ENCODE measurements at places on chromosomes 7 and 10.

- no peak for DNase-seq
Measured at GRCh38 chr7:100896732-100897608, 1.3 kb upstream of the ACHE start.

DNA sequence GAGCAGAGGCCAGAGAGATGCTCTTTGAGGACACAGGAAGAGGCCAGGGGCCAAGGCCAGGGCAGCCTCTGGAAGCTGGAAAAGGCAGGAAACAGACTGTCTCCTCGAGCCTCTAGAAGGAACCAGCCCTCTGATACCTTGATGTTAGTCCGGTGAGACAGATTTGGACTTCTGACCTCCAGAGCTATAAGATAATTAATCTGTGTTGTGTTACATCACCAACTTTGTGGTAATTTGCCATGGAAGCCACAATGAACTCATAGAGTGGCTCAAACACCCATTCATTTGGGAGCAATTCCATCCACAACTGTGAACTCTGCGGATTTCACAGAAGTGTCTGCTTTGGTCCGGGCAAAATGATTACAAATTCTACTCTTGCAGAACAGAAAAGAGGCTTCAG, 48.7 kb downstream of the OAT start:
- DNase-seq: no peak

DNA sequence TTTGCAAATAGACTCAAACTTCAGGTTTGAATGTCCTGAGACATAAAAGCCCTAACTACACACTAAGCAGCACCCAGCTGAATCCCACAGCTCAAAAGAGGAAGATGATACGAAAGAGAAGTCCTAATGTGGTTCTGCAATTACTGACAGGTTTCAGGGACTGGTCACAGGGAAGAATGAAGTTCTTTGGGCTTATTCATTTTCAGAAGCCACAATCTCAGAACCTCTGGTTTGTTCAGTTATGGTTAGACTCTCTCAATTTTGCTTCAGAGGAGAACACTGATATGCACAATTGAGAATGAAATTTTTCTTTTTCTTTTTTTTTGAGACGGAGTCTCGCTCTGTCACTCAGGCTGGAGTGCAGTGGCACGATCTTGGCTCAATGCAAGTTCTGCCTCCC, 94.6 kb upstream of the FAM180A start:
- DNase-seq: no peak

DNA sequence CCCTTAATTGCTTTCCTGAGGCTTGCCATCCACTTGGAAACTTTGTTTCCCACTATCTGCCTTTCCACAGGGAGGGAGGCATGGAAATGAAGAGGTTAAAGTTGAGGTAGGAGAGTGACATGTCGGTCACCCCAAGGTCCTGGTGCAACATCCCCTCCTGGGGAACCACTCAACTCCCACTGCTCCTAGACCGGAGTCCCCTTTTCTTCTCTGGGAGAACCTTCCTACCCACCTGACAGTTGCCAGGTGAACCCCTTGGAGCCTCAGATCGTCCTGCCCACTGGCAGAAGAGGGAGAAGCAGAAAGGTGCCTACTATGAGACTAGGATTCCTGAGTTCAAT, 21.7 kb downstream of the IMPDH1 start:
- no peak for DNase-seq

GRCh38 chr7:26461518-26461917, 169.9 kb downstream of the SNX10 start:
- no peak for DNase-seq

DNA sequence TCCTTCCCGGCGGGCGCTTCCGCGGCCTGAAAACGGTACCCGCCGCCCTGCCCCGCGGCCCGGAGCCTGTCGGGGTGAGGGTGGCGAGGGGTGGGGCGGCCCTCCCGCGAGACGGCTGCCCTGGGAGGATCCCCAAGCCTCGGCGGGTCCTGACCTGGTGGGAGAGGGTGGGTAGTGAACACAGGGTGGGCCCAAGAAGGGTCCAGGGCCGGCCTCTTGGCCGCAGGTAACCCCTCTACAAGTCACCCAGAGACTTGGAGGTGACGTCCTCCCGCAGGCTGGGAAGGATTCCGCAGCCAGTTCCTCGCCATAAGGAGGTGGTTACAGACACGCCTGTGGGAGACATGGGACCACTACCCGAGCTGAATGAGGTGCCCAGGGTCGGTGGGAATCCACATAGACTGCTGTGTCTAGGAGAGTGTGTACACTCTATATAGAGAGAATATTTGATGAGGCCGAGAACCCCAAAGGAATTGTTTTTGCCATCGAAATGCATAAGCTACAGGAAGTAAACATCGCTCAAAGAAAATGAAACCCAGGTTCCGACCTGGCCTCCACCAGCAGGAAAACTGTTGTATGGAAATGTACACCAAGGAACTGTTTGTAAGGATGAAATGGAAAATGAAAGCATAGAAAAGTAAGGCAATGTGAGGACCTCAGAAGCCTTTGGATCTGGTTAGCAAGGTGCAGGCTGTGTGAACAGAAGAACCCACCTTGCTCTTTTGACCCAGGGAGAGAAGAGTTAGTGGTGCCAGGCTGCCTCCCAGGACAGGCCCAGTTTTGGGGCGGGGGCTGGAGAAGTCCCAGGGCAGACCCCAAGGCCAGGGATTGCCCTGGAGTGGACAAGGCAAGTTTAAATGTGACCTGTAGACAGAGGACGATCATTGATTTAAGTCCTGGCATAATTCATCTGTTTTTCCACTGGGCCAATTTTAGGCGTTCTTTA, 659 bp downstream of the OPTN start:
- DNase-seq: no peak

- no peak for DNase-seq
Measured at GRCh38 chr10:102016416-102016815, 39.6 kb downstream of the ARMH3 start.

- peak; percentile 50 for DNase-seq
Measured at GRCh38 chr7:130733931-130734814, at the start of gene KLF14. KLF14 (minus strand) TSS chr7:130734207; CDS start chr7:130734033, 174 bp downstream.

GRCh38 chr10:25867321-25867720, 66.7 kb upstream of the MYO3A start:
- DNase-seq: no peak

DNA sequence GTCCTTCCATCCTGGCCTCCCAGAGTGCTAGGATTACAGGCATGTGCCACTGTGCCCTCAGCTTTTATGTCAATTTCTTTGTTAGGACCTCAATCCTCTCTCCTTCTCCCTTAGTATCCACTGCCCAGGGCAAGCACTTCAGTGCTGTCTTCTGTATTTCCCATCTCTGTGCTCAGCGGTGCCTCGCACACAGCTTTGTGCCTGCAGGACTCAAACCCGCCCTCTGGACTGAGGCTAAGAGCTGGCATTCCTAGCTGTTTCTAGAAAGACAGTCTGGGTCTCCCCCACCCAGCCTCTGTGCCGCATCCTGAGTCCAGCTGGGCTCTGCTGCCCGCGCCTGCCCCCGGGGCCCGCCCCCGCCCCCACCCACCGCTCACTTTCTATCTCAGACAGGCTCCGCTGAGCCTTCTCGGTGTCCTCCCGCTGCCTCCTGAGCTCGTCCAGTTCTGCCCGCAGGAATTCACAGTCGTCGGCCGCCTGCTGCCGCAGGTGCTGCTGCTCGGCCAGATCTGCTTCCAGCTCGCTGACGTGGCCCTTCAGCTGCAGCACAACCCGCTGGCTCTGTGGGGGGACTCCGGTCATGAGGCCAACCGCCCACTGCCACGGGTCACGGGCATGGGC, 67.3 kb downstream of the SPDYE5 start:
- no peak for DNase-seq

GRCh38 chr10:86182595-86182994, 184.0 kb downstream of the GRID1 start:
- no peak for DNase-seq

DNA sequence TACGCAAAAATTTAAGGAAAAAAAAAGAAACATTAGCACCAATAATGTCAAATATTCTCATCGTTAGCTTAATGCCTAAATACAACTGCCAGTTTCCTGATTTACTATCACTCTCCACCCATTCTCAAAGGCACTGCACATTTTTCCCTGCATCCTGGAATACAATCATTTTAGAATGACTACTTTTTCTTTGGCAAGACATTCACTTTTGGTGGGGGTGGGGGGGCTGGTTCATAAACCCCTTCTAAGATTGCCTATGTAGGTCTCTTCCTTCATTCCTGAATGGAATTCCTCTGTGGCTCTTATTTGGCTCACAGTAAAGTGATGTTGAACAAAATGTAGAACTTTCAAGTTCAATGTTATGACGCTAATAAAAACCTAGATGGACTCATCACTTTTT, 74.3 kb downstream of the RNLS start:
- DNase-seq: no peak

DNA sequence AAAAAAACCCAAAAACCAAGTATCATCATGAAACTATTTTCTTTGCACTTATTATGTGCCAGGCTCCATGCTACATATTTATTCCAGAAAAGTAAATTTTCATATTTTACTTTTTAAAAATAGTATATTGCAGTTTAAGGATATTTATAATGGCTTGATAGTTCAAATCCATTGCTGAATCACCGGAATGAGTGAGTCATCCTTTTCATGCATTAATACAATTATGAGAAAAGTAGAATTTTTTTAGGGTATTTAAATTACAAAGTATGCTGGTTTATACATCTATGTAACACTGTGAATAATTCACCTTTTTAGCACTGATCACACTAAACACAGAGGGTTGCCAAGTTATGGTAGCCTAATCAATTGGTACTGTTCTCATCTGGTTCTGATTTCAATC, 54.3 kb downstream of the SLC16A9 start:
- no peak for DNase-seq

- no peak for DNase-seq
Measured at GRCh38 chr7:158246960-158247673, 340.5 kb downstream of the PTPRN2 start.

DNA sequence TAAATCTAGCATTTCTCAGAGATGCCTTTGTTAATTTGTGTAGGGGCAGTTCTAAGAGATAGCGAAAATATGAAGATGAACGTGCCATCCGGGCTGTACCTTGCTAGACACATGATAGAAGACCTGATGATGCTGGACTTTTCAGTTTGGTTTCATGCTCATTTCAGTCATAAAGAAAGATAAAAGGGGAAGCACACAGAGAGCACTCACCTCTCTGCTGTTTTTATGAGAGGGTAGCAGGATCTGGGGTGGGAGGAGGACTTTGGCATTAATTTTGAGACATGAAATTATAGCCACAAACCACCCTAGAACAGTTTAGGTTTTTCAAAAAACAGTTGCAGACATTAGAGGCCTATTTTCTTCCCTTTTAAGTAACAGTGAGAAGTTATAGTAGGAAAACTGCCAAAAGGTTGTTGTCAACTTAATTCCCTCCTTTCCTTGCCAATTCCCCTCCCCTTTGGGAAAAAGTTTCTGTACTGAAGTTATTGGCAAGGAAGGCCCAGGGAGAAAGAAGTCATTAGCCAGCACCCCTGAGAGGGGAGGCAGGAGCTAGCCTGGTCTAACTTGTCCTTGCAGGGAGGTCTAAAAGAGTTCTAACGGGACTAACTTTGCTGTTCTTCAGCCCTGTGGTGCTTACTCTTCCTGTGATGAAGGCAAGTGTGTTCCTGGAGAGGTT, 2.6 kb downstream of the ST7 start:
- DNase-seq: no peak

DNA sequence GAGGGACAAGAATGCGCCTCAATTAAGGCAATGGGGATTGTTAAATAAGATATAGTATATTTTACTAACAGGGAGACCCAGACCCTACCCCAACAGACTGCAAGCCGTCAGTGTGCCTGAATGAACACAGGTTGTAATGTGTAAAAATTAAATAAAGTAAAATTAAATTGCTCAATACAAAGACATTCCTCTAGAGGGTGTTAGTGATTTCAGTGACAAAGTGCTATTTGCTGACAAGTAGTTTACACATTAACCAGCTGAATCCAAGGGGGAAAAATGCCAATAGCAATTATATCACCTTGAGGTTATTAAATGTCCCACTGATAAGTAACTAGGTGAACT, 110.5 kb downstream of the EBF3 start:
- DNase-seq: no peak

- no peak for DNase-seq
Measured at GRCh38 chr10:129516846-129517679, 50.0 kb downstream of the MGMT start.

Measured in NCI-H1092 treated with DMSO at 0.1 percent for 48 hours (cell line).